ENCODE measurements at places on chromosomes 7 and 10. TPM values are rescaled to one million over a fixed set of nuclear protein-coding genes. Genes with fewer than 3 reads are reported as not detected.

- no peak for DNase-seq
Observed at GRCh38 chr7:27860800-27861199, 120.8 kb downstream of the TAX1BP1 start.

DNA sequence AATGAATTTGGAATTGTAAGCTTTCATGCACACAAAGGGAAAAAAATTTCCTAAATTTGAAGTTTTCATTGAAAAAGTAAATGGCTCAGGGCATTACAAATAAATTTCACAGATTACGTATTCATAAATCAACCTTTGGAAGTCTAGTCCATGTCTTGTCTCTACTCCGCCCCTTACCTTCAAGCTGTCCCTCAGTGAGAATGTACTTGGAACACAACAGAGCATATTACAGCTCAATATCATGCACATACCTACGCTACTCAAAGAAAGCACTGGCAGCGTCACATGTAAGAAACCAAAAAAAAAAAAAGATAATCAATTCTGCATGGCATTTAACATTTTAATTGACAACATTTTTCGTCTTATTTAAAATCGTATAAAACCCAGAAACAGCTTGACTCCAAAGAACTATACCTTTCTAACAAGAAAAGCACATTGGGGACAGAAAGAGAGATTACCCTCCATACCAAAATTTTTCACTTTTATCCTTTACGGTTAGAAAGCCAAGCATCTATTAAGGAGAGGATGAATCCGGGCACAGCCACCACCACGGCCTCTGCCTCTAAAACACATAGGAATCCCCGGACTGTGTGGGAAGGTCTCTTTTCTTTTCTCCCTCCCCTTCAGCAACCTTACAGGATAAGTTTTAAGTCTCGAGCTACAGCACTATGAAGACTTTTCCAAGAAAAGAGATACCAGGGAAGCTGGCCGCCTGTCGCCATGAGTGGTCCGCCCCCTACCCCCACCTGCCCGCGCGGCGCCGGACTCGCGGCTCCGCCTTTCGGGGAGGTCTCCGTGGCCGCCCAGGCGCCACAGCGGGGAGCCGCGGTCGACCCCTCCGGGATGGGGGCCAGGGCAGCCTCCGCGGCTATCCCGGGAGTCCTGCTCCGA is 1.1 kb downstream of the JMJD1C start:
- DNase-seq, result peak; percentile 60

TMEM196 gene
- total RNA-seq, result not detected

COBL gene
- total RNA-seq, result 7.6 TPM

ADRA2A gene
- total RNA-seq, result 16.3 TPM

DYNC1I1 gene
- 0.13 TPM for total RNA-seq

Data from HT-29 (cell line).